ENCODE measurements at places on chromosomes 6 and 20. TPM values are rescaled to one million over a fixed set of nuclear protein-coding genes. Genes with fewer than 3 reads are reported as not detected.

DNA sequence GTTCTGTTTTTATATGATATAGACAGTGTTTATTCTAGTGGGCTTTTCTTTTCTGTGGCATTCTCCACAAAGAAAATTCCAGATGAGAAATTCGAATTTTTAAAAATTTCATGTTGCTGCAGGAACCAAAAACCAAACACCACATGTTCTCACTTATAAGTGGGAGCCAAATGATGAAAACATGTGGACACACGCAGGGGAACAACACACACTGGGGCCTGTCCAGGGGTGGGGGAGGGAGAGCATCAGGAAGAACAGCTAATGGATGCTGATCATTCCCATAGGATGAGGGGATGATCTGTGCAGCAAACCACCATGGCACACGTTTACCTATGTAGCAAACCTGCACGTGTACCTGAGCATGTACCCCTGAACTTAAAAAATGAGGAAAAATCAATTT, 499.0 kb upstream of the SLC35B3 start:
- H3K36me3 ChIP-seq = no peaks in the 10 kb centered on the region
- no peak for DNase-seq
- no peak overlapping the region for H3K4me3 ChIP-seq
- no peak overlapping the region for H3K27ac ChIP-seq

GRCh38 chr6:104855507-104855906, 4.2 kb downstream of the HACE1 start:
- no peak overlapping the region for H3K27ac ChIP-seq
- H3K27me3 ChIP-seq = no peaks in the 10 kb centered on the region
- no peak overlapping the region for H3K4me3 ChIP-seq
- H3K36me3 ChIP-seq = peaks cover 20% of the 10 kb centered on the region
- peaks cover 9% of the 10 kb centered on the region for H3K4me1 ChIP-seq
- no peak for DNase-seq

DNA sequence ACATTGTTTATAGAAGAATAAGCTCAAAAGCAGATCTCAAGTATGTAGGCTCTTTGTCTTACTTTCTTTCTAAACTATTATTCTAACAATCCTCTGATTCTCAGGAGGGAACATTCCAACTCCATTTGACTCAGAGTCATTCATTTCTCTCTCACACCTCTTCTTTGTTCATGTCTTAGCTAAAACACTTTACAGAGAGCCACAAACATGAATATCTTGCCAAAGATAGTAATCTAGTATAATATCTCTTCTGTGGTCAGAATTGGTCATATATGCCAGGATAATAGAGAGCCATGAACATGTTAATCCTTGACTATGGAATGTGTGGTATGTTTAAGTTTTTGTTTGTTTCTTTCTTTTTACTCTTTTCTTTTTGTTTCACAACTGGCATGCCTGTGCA, 456.0 kb upstream of the PTCHD4 start:
- H3K4me3 ChIP-seq = no peak overlapping the region
- no peak for DNase-seq
- no peaks in the 10 kb centered on the region for H3K4me1 ChIP-seq
- H3K27ac ChIP-seq = no peak overlapping the region
- no peaks in the 10 kb centered on the region for H3K36me3 ChIP-seq
- H3K27me3 ChIP-seq = no peaks in the 10 kb centered on the region

DNA sequence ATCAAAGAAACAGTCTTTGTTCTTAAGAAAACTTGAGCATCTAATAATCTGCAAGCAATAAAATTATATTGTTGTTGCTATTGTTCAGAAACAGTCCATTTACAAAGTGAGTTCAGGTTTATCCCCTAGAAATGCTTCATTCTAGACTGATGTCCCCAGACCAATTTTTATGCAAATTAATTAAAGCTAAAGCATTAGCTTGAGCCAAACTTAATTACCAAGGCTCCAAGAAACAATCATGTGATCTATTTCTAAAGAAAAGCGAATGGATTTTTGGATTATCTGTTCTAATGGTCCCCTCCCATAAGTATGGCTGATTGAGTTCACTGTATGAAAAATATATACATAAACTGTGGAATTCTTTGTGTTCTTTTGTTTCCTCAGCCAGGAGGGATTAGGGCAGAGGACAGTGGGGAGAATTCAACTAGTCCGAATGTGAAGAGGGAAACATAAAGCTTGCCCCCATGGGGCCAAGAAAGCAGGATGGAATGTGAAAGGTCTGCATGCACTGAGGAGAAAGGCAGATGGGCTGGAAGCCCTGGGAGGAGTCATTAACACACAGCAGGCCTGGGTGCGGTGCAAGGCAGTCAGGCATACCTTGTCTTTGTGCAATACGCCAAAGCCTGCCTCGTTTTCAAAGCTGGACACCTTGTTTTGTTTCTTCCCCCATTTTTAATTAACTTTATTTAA, 597.1 kb downstream of the KIF16B start:
- DNase-seq = no peak
- peaks cover 16% of the 10 kb centered on the region for H3K4me1 ChIP-seq
- H3K4me3 ChIP-seq = peak overlapping the region; percentile 47
- peaks cover 15% of the 10 kb centered on the region for H3K36me3 ChIP-seq
- no peaks in the 10 kb centered on the region for H3K27me3 ChIP-seq
- no peak overlapping the region for H3K27ac ChIP-seq

DNA sequence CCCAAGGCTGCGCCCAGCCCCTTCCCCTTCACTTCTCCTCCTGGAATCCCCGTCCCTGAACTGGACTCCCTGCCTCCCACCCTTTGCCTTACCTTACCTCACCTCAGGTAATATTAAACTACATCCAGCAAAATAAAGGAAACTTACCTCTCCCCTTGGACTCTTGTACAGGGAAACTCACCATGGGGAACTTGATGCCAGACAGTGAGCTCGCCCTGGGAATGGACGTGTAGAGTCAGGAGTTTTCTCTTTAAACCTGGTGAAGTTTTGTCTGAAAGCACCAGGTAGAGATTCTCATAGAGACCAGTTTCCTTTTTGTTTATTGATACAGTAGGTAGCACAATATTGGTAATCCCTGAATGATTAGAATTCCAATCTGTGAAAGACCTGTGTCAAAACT, 544 bp upstream of the HLA-C start:
- H3K4me1 ChIP-seq = peaks cover 17% of the 10 kb centered on the region
- peaks cover 43% of the 10 kb centered on the region for H3K36me3 ChIP-seq
- H3K27ac ChIP-seq = peak overlapping the region; percentile 94
- H3K4me3 ChIP-seq = peak overlapping the region; percentile 82

DNA sequence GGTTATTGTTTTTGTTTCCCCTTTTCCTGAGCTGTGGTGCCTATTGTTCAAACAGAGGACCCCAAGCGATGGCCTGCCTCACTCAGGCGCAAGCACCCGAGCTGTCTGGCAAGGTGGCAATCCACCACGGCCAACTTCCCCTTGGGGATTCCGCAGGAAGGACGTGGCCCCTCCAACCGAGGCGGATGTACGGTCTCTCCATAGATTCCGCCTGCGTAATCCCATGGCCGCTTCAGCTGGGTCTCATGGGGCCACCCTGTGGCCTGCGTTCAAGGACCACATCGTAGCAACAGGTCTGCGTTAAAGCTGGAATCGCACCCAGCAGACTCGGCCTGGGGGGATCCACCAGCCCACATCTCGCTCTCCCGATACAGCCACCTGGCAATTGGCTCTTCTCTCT, 79.9 kb downstream of the CEBPB start:
- no peak for DNase-seq
- no peak overlapping the region for H3K27ac ChIP-seq
- peaks cover 60% of the 10 kb centered on the region for H3K4me1 ChIP-seq
- no peak overlapping the region for H3K4me3 ChIP-seq

GRCh38 chr6:149864578-149865535, 698 bp upstream of the LRP11 start:
- no peak overlapping the region for H3K27ac ChIP-seq
- H3K36me3 ChIP-seq = peaks cover 30% of the 10 kb centered on the region
- no peaks in the 10 kb centered on the region for H3K27me3 ChIP-seq

DNA sequence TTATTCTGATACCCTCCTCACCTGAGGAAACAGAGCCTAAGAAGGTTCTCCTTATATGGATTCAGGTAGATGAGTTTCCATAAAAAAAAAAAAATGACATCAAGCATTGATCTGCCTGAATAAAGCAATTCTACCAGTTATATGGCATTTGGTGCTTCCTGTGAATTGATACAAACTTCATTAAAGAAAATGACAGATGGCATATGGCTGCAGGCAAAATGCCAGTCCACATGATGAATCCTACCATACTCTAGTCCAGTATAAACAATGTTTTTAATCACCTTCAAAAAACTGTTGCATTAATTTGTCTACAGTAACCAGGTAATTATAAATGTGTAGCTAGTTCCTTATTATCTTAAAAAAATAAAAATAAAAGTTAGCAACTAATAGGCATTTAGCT, 559.2 kb upstream of the FLRT3 start:
- no peak for DNase-seq
- H3K4me3 ChIP-seq = no peak overlapping the region
- H3K4me1 ChIP-seq = no peaks in the 10 kb centered on the region
- H3K27ac ChIP-seq = no peak overlapping the region
- no peaks in the 10 kb centered on the region for H3K27me3 ChIP-seq
- no peaks in the 10 kb centered on the region for H3K36me3 ChIP-seq

- peaks cover 22% of the 10 kb centered on the region for H3K27me3 ChIP-seq
- H3K36me3 ChIP-seq = no peaks in the 10 kb centered on the region
- no peak overlapping the region for H3K4me3 ChIP-seq
- H3K4me1 ChIP-seq = no peaks in the 10 kb centered on the region
Observed at GRCh38 chr20:48784273-48784641, 43.5 kb downstream of the PREX1 start.

DNA sequence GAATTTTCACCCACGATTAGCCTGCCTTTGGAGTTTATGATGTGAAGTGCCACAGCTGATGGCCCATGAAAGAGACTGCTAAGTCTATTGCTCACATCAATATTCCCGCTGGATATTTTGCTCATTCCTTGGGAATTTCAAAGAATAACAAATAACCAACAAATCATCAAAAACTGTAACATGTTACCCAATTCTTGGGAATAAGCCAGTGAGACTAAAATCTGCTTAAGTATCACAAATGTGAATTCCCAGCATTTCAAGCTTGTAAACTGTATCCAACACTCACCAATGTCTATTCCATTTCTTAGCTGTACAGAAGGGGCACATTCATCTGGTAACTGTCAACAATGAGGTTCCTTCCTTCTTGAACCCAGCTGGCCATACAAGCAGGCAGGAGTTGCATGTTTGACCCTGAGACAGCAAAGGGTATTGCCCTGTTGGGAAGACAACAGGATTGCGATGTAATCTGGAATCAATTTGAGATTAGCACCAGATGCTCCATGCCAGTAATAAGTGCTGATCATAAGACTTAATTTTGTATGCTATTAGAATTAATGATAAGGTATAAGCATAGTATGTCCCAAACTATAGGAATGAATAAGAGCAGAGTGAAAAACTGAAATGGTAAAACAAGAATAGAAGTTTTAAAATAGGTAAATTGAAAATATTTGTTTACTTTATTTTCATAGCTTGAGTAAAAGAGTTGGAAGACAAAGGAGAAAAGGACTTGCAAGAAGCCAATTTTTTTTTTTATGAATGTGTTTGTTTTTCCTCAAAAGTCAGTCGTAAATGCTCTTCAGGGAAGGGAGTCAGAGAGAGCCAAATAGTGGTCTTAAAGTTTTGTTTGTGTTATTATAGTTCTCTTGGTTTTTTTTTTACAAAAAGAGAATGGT, 58.8 kb downstream of the RSPO3 start:
- DNase-seq = no peak
- no peaks in the 10 kb centered on the region for H3K4me1 ChIP-seq
- H3K27ac ChIP-seq = no peak overlapping the region
- no peaks in the 10 kb centered on the region for H3K36me3 ChIP-seq

DNA sequence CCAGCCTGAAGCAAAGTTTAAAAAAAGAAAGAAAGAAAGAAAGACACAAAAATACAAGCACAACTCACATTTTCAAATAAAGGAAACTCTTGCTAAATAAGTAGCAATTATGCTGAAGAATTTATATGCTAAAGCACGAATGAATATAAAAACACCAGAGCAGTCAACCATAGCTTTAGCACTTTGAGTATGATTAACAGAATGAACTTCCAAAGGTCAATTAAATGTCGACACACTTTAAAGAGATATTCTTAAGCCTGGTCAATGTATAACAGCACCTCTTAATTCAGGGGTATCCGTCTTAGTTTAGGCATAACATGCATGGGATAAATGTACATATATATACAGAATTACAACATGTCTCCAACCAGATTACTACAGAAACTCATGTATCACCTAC, 125.9 kb downstream of the OGFRL1 start:
- peak overlapping the region; percentile 74 for H3K27ac ChIP-seq
- peaks cover 95% of the 10 kb centered on the region for H3K36me3 ChIP-seq
- peak overlapping the region; percentile 81 for H3K4me3 ChIP-seq

GRCh38 chr6:87701344-87701675, 723 bp downstream of the AKIRIN2 start:
- no peak for DNase-seq
- H3K4me3 ChIP-seq = peak overlapping the region; percentile 96
- H3K27ac ChIP-seq = peak overlapping the region; percentile 85
- H3K36me3 ChIP-seq = peaks cover 49% of the 10 kb centered on the region
- peaks cover 31% of the 10 kb centered on the region for H3K4me1 ChIP-seq

DNA sequence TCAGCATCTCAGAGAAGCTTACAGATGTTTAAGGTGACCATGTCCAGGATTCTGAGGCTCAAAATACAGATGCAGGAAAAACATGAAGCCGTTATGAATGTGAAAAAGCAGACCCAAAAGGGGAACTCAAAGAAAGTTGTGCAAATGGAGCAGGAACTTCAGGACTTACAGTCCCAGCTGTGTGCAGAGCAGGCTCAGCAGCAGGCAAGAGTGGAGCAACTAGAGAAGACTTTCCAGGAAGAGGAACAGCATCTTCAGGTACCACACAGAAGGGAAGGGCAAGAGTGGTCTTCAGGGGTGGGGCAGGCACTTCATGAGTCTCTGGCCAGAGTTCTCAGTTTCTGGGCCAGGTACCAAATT, 15.2 kb downstream of the RNF8 start:
- H3K27me3 ChIP-seq = no peaks in the 10 kb centered on the region
- no peak for DNase-seq
- H3K36me3 ChIP-seq = no peaks in the 10 kb centered on the region
- H3K4me1 ChIP-seq = peaks cover 9% of the 10 kb centered on the region

GRCh38 chr20:58891718-58892140, 39.2 kb downstream of the GNAS start:
- H3K27ac ChIP-seq = peak overlapping the region; percentile 96
- H3K27me3 ChIP-seq = no peaks in the 10 kb centered on the region
- no peak for DNase-seq
- H3K4me1 ChIP-seq = peaks cover 35% of the 10 kb centered on the region

DNA sequence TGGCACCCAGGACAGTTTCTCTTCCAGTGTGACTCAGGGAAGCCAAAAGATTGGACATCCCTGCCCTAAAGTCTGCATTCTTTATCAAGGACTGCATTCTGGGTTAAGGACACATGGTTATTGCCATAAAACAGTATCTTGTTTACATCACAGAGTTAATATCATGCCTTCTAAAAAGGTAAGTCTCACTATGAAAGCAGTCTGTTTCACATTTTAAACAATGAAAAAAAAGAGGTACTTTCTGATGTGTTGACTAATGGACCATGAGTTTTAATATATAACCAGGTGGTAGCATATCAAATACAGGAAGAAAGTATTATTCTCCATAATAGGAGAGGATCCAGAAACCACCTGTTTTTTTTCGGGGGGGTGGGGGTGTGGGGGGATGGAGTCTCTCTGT, 93.7 kb downstream of the TIAM2 start:
- no peak overlapping the region for H3K4me3 ChIP-seq
- H3K36me3 ChIP-seq = peaks cover 8% of the 10 kb centered on the region
- DNase-seq = no peak
- peaks cover 31% of the 10 kb centered on the region for H3K4me1 ChIP-seq
- no peaks in the 10 kb centered on the region for H3K27me3 ChIP-seq

GRCh38 chr20:60219231-60219630, 261.0 kb downstream of the CDH26 start:
- H3K4me1 ChIP-seq = no peaks in the 10 kb centered on the region
- H3K36me3 ChIP-seq = no peaks in the 10 kb centered on the region
- H3K4me3 ChIP-seq = no peak overlapping the region
- H3K27me3 ChIP-seq = peaks cover 19% of the 10 kb centered on the region
- H3K27ac ChIP-seq = no peak overlapping the region

TCF19 gene
- 49.5 TPM for total RNA-seq

SULF2 gene
- total RNA-seq = 112 TPM

HTR1E gene
- not detected for total RNA-seq

All from Calu3 (cell line).